Epithelial cell of alveolus of lung (primary cell): ENCODE measurements at places on chromosomes 2 and 18. TPM values are rescaled to one million over a fixed set of nuclear protein-coding genes. Genes with fewer than 3 reads are reported as not detected.

C2orf66 gene
- 0.24 TPM in 1 of 2 replicates, not detected in the other for total RNA-seq

RGPD4 gene
- total RNA-seq, result not detected in 2 replicates

TCF4 gene
- 51.3 and 121 TPM in 2 replicates for total RNA-seq

PLB1 gene
- total RNA-seq, result 1.0 TPM in 1 of 2 replicates, not detected in the other

SERPINB3 gene
- total RNA-seq, result under 0.01 TPM in 1 of 2 replicates, not detected in the other

INPP5D gene
- 0.65 and 1.0 TPM in 2 replicates for total RNA-seq

LINC00305 gene
- not detected in 2 replicates for total RNA-seq

HNMT gene
- total RNA-seq, result 36.8 and 39.8 TPM in 2 replicates

FHOD3 gene
- 3.0 and 4.9 TPM in 2 replicates for total RNA-seq

FIGN gene
- total RNA-seq, result 1.0 and 5.3 TPM in 2 replicates

SMPD4 gene
- total RNA-seq, result 39.2 and 47.1 TPM in 2 replicates

COL4A4 gene
- total RNA-seq, result 0.32 and 0.91 TPM in 2 replicates

CCDC74B gene
- total RNA-seq, result 5.4 and 17.9 TPM in 2 replicates

ABCG8 gene
- total RNA-seq, result not detected in 2 replicates

SCYGR4 gene
- not detected in 2 replicates for total RNA-seq

SPHKAP gene
- total RNA-seq, result 0.08 and 0.26 TPM in 2 replicates

TMEM200C gene
- 2.5 and 7.7 TPM in 2 replicates for total RNA-seq

ASB18 gene
- not detected in 2 replicates for total RNA-seq
